ENCODE measurements at places on chromosomes 11 and 22. TPM values are rescaled to one million over a fixed set of nuclear protein-coding genes. Genes with fewer than 3 reads are reported as not detected.
A peak's percentile ranks its signal among the peaks of the same experiment; 100 is the strongest.

The OR4D5 gene
- total RNA-seq = not detected

GRCh38 chr22:45212306-45212709, 28.4 kb downstream of the KIAA0930 start:
- peak; percentile 94 for DNase-seq

The SLC35F2 gene
- total RNA-seq = 6.5 TPM

The ART1 gene
- not detected for total RNA-seq

Data from HFFc6 (cell line).